ENCODE measurements at places on chromosomes 5 and 9.
A peak's percentile ranks its signal among the peaks of the same experiment; 100 is the strongest.

DNA sequence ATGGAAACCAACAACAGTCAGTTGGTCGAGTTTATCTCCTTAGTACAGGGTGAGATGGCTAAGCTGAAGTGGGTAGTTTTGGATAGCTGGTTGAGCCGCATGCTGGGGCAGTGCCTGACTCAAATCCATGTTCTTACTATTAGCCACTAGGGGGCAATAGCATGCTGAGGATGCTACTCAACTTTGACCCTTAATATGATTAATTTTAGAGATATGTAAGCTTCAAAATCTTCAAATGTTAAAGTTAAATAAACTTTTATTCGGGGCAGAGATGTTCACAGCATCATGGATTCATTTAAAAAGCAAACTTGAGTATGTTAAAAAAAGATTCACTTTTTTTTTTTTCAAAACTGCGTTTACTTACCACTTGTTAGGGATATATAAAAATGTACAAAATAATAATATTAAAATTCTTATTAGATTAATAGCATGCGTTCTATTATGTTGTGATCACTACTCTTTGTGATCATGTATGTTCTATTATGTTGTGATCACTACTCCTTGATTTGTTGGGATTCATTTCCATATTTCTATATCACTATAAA, 57.0 kb downstream of the C9orf153 start:
- DNase-seq = peak; percentile 55

- DNase-seq = peak; percentile 5
Observed at GRCh38 chr5:121691478-121691877, 160.2 kb upstream of the FTMT start.

DNA sequence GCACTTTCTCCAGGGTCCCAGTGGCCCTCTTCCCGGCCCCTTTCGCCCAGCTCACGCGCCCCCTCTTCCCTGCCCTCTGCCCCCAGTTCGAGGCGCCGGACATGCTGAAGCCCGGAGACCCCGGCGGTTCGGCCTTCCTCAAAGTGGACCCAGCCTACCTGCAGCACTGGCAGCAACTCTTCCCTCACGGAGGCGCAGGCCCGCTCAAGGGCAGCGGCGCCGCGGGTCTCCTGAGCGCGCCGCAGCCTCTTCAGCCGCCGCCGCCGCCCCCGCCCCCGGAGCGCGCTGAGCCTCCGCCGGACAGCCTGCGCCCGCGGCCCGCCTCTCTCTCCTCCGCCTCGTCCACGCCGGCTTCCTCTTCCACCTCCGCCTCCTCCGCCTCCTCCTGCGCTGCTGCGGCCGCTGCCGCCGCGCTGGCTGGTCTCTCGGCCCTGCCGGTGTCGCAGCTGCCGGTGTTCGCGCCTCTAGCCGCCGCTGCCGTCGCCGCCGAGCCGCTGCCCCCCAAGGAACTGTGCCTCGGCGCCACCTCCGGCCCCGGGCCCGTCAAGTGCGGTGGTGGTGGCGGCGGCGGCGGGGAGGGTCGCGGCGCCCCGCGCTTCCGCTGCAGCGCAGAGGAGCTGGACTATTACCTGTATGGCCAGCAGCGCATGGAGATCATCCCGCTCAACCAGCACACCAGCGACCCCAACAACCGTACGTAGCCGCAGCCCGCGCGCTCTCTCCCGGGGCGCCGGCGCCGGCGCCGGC, 1.0 kb downstream of the PRDM6 start:
- no peak for DNase-seq

GRCh38 chr9:105656131-105656921, 5.9 kb upstream of the TAL2 start:
- DNase-seq = no peak

DNA sequence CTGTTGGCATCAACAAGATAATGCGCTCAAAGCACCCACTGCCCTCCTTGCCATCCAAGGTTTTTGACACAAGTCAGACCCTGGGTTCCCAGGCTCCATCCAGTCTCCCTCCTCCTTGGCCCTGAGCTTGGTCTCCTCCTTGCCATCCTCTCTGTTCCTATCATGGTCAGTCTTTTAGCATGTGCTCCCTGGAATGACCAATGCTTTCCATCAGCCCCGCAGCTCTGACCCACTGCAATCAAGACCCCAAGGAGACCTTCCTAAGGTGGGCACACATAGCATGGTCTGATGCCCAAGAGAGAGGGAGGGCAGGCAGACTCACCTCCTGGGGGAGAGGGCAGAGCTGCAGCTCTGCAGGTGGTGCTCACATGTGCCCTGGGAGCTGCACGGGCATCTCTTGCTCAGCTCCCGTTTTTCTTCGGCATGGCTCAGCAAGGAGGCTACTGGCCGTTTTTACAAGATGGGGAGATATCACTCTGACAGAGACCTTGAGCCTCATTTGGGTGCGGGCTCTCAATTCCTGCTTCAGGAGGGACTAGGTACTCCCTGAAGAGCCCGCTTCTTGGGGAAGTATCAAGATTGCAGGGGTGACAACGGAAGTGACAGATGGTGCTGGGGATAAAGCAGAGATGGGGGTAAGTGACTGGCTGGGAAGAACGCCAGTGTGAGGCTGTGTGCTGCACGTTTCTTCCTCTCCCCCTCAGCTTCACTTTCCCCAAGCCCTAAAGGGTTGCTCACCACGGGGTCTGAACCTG, 3.3 kb downstream of the SEPTIN8 start:
- no peak for DNase-seq

- DNase-seq = no peak
Observed at GRCh38 chr5:174166231-174167079, 120.9 kb downstream of the NSG2 start.

DNA sequence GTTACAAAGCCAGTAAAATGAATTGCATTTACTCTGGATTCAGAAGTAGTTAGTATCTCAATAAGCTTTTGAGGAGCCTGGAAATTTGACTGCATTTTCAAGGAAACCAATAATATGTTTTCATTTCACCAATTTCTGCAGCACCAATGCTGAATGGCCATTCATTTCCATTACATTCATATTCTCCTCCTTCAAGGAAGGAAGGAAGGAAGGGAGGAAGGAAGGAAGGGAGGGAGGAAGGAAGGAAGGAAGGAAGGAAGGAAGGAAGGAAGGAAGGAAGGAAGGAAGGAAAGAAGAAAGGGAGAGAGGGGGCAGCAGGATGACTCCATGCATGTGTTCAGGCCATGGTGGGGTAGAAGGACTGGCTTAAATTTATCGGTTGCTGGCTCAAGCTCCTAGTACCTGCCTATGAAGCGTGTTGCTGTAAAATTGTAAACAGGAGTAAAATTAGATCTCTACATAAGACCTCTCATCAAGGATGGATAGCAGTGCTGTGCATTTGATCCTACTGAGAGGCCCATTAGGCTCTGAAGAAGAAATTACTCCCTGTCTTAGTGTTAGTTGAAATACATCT, 498.8 kb upstream of the TNC start:
- no peak for DNase-seq

DNA sequence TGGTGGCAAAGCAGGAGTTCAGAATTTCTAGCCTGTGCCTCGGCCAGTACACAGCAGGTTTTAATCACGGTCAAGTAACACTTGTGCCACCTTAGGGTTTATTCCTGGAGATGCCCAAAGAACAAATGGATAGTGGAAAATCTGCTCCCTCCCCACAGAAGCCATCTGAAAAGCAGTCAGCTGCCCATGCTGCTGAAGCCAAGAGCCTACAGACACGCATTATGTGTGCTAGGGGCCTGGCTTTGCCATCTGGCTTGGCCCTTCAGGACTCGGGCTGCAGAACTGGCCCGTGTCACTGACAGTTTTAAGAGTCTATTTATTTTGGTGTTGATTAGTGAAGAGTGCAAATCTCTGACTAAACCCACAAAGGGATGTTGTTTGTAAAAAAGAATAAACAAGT, 11.1 kb downstream of the ARSB start:
- DNase-seq = no peak

GRCh38 chr5:57432876-57433275, 49.7 kb downstream of the ACTBL2 start:
- no peak for DNase-seq

DNA sequence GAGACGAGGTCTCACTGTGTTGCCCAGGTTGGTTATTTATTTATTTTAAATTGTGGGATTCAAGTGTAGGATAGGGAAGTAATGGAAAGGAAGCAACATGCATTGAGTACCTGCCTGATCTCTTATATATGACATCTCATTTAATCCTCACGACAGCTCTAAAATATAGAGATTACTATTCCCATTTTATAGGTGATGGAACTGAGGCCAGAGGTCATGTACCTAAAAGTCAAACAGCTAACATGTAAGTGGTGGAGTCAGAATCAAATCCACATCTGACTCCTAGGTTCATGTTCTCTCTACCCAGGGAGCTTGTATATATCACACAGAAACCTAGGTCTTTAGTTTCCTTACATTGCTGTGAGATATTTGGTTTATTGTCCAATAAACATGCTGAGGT, 26.1 kb upstream of the MATR3 start:
- DNase-seq = no peak

- no peak for DNase-seq
Observed at GRCh38 chr9:126991183-126991582, 76.6 kb downstream of the RALGPS1 start.

DNA sequence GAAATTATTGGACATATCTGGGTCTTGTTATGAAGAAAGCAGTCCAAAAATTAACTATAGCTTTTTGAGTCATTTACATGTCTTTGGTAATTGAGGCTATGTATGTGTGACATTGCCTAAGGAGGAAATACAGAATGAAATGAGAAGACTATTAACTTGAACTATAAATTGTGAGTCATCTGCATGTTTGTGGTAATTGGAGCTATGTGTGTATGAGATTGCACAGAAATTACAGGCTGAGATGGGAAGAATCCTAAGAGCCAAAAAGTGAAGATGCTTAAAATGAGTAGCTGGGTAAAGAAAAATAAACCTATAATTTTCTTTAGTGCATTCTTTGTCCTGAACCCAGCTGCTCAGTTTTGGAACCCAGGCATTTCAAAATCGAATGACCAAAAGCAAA, 747.6 kb upstream of the EDIL3 start:
- peak; percentile 77 for DNase-seq

DNA sequence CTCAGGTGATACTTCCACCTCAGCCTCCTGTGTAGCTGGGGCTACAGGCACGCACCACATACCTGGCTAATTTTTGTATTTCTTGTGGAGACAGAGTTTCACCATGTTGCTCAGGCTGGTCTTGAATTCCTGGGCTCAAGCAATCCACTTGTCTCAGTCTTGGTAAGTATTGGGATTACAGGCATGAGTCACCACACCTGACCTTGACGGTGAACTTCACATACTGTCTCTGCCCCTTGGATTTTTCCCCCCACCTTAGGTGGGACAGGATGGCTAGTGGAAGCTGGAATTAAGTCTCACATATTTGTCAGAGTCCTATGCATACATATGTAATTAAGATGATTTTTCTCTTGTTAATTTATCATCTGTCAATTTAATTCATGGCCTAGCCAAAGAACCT, 20.9 kb upstream of the RFK start:
- DNase-seq = no peak

- DNase-seq = peak; percentile 58
Observed at GRCh38 chr5:53479590-53480415, 626 bp upstream of the FST start.

GRCh38 chr9:110933350-110934001, 104.8 kb downstream of the LPAR1 start:
- DNase-seq = peak; percentile 24

DNA sequence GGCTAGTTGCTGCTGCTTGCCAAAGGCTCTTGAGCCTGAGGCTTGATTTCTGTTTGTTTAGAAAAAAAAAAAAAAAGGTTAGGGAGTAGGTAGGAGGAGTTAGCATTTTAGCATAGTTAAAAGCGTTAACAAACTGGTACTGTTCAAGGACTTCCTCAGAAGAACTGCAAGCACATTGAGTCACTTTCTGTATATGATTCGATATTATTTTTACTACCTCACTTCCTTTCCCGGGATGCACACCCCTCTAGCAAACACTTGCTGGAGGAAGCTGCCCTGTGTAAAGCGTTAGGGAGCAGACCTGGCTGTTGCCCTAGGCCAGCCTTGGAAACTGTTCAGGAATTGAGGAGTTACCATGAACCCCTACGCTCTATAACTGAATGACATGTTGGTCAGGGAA, 15.7 kb upstream of the CEP120 start:
- DNase-seq = no peak

DNA sequence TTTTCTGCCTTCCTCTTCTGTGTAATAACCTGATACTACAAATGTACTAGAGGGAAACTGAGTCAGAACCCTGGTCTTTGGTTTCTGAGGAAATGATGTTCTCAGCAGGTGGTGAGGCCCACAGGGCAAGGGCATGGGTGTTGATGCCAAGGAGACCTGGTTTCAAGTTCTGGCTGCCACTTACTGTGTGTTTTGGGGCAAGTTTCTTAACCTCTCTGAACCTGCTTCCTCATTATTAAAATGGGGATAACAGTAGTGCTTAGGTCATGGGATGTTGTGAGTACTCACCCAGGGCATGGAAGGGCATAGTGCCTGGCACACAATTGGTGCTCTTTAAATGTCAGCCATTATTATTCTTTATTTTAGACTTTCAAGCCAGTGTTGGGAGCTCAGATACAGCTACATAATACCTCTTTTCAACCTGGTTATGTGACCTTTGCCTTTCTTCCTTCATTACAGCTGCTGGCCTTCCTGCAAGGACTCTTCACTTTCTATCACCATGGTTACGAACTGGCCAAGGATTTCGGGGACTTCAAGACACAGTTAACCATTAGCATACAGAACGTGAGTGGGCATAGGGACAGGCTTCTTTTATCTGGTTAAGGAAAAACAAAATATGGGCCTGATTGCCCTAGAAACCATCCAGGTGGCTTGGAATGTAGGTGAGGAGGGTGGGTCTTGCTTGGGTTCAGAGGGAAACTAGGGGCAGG, 131.5 kb downstream of the ARHGAP26 start:
- no peak for DNase-seq

DNA sequence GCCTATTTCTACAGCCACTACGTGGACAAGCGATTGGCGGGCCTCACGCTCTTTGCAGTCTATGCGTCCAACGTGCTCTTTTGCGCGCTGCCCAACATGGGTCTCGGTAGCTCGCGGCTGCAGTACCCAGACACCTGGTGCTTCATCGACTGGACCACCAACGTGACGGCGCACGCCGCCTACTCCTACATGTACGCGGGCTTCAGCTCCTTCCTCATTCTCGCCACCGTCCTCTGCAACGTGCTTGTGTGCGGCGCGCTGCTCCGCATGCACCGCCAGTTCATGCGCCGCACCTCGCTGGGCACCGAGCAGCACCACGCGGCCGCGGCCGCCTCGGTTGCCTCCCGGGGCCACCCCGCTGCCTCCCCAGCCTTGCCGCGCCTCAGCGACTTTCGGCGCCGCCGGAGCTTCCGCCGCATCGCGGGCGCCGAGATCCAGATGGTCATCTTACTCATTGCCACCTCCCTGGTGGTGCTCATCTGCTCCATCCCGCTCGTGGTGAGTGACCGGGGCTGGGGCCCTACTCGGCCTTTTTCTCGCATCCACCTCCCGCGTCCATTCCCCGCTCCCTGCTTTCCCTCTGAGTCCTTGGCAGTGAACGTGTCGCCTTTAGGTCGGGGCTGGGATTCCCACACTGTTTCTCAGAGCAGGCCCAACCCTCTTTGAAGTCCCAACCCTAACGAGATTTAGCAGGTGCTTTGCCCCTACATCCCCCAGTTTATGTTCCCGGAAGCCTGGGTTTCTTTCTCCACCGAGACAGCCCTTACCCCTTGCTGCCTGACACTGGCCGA, 1.8 kb downstream of the PTGER4 start:
- DNase-seq = no peak

GRCh38 chr9:122251351-122251750, 13.3 kb downstream of the RBM18 start:
- DNase-seq = no peak

GRCh38 chr5:175800656-175801081, 70.7 kb upstream of the CPLX2 start:
- peak; percentile 84 for DNase-seq

GRCh38 chr9:91360551-91361290, 997 bp downstream of the AUH start:
- no peak for DNase-seq
